ENCODE measurements at places on chromosomes 1 and 21.

DNA sequence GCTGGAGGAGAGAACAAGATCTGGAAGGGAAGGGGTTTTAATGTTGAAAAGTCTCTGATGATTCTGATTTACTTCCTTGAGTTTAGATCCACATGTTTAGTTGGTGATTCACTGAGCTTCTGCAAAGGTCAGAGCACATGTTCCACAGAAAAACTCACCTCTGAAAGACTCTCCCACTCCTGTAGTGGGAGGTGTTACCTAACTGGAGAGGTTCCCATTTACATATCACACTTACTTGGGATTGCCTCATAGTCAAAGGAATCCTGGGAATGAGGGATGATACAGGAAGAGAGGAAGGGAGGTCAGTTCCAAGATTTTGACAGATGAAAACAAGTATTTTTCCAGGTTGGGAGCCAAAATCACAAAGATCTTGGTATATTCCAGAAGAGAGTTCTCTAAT lies 2.7 kb upstream of the NTNG1 start:
- no peak for DNase-seq

DNA sequence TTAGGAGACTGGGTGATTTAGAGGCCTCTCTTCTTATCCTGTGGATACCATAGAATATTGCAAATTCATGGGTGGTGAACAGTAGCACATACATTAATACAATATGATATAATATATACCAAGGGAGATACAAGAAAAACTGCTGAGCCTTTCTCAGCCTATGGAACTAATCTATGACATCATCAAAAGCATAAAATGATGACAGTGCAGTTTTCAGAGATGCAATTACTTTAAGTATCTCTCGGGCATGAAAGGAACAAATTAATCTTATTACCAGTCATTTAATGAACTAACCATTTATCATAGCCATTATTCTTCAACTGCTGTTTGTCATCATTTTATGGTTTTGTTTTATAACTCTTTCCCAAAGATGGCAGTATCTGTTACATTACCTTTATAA lies 3.5 kb downstream of the CHODL start:
- no peak for DNase-seq

DNA sequence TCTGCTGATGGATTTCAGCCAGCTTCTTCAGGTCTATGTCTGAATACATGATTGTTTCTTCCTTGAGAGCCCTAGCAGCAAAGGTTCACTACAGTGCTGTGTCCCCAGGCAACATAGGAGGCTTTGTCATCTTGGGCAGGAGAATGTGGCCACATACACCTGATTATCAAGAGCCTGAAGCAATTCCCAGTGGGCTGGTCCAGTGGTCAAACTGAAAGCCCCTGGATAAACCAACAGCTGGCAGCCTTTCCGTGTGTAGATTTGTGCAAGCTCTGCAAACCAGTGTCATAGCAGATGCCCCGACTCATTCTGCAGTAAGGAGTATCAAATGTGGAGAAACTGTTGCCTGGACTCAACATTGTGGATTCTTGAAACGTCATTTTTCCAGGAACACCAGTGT lies 2.3 kb upstream of the GIPC2 start:
- no peak for DNase-seq

GRCh38 chr1:34272152-34272551 lies 95.4 kb downstream of the C1orf94 start:
- DNase-seq = no peak

GRCh38 chr1:86441581-86441980 lies 17.6 kb downstream of the CLCA2 start:
- DNase-seq = no peak

DNA sequence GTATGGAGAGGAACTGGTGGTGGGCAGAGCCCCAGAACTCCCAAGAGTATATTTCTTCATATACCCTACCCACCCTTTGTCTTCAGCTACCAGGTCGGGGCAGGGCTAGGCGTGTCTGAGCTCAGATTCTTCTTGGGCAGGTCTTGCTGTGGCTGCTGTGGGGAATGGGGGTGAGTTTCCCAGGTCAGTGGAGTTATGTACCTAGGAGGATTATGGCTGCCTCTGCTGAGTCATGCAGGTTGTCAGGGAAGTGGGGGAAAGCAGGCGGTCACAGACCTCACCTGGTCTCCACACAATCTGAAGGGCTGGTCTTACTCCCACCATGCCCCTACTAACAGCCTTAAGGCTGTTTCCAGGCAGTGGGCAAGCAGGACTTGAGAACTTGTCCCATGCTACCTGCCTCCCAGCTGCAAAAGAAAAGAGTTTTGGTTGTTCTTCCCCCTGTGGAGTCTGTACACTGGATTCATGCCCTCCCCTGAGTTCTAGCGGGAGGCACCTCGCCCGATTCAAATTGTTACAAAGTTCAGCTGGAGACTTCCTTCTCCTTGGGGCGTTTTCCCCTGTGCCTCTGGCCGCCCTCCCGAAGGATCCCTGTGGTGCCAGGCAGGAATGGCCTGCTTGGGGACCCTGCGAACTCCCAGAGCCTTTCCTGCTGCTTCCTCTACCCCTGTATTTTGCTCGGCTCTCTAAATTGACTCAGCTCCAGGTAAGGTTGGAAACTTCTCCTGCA lies 58.6 kb downstream of the NPHS2 start:
- no peak for DNase-seq

DNA sequence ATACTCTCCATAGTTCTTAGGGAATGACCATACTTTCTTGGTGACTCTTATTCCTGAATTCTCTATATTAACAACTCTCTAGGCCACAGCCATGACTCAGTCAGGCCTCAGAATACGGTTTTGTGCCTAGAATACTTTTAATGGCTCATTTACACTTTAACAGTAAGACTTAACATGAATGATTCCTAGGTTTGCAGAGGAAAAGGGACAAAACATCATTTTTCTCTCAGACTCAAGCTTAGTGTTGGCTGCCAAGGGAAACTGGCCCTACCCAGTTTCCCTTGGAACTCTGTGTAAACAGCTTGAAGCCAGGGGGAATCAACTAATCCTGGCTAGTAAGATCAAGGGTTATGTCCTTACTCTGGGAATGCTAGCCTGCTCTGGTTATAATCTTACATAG lies 164.9 kb upstream of the PKN2 start:
- DNase-seq = no peak

DNA sequence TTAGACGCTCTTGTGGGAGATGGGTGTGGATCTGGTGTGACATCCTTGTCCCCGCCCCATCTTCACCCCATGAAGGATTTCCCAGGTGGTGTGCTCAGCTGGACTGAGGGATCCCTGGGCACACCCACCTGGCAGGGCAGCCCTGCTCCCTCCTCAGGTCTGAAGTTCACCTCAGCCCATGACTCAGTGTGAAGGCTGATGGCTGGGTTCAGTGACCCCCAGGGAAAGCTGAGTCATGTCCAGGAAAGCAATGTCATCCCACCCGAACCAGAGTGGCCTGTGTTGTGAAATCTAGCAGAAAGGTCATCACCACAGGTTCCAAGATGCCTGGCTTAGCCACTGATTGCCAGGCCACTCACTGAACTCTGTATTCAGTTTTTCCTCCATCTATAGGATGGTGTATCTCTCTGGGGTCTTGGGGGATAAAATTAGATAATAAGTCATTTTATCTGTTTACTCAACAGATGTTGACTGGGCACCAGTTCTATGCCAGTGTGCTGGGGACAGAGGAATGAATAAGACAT lies 97.7 kb upstream of the JUN start:
- no peak for DNase-seq

DNA sequence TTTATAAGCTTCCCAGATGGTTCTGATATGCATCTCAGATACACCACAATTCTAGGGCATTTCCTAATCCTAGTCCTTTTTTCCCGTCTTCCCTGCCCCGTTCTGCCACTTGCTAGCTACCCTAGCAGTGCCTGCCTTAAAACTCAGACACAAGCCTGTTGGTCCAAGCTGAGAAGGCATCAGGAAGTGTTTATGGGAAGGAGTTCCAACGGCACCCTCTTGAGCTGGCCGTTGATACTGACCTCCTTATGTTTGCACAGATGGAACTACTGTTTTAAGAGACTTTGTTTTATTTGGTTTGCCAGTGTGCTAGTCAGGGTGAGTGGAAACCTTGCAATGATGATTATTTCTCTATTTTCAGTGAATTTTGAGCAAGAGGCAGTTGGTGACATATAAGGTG lies 67.2 kb downstream of the UCK2 start:
- no peak for DNase-seq

DNA sequence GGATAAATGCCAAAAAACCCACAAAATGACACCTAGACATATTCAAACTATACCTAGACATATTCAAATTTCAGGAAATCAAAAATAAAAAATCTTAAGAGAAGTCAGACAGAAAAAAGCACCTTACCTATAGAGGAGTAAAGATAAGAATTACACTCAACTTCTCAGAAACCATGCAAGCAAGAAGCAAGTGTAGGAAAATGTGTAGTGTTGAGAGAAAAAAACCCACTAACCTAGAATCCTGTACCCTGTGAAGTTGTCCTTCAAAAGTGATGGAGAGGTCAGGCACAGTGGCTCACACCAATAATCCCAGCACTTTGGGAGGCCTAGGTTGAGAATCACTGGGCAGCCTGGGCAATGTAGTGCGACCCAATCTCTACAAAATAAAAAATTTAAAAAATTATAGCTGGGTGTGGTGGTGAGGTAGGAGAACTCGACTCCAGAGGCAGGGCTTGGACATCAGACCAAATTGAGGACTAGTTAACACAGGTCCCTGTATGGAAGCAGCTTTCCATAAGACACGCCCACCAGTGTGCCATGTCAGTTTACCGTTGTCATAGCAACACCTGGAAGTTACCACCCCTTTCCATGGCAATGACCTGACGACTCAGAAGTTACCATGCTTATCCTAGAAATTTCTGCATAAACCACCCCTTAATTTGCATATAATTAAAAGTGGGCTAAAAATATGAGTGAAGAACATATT lies 20.7 kb downstream of the PDIK1L start:
- DNase-seq = no peak

- DNase-seq = no peak
Observed at GRCh38 chr1:194568610-194569009, 1382.2 kb upstream of the B3GALT2 start.

DNA sequence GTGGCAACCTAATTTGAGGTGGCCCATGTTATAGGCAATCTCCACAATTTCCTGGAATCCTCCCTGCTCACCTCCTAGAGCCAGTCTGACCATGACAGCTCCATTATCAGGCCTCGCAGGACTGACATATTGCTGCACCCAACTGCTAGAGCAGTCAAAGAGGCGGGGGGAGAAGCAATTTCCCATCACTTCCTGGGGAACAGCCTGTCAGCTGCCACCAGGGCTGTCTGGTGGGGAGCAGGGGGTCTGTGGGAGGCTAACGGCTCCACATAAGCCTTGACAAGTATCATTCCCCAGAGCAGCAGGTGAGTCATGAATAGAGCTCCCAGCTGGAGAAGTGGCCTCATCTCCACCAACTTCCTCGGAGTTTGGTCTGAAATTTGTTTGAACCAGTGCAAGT lies 322.9 kb downstream of the MATN1 start:
- DNase-seq = no peak

GRCh38 chr1:22587247-22587646 lies 24.0 kb downstream of the EPHA8 start:
- no peak for DNase-seq

DNA sequence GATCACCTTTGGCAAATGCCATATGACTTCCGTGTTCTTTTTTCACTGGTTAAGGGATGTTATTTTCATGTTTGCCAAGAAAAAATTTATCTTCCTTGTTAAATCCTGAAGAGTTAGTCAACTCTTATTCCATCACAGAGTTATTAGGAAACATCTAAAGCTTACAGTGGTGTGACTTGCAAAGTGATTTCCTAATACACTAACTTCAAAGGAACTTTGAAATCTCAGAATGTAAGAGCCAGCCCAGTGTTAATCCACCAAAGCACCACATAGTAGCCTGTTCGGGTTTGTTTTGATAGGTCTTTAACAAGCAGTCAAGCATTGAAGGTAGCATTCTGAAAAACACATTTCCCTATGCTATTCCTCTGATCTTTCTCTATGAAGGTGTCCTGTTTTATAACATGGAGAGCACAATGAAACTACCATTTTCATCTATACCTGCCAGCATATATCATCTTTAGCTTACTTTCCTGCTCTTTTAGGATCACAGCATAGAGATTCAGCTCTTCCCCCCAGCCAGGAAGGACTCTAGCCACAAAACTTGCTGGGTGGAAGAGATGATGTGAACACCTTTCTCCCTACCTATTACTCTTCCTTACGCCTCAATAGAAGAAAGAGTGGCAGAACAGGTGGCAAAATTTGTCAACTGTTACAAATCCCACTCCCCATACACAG lies 82.4 kb upstream of the MAGI3 start:
- DNase-seq = no peak

- no peak for DNase-seq
Observed at GRCh38 chr1:60265560-60266535, 192.3 kb upstream of the C1orf87 start.

GRCh38 chr1:75133750-75134646 lies at the start of gene LHX8:
LHX8 (plus strand) TSS chr1:75134388; CDS start chr1:75136615, 2,227 bp downstream.
- no peak for DNase-seq

DNA sequence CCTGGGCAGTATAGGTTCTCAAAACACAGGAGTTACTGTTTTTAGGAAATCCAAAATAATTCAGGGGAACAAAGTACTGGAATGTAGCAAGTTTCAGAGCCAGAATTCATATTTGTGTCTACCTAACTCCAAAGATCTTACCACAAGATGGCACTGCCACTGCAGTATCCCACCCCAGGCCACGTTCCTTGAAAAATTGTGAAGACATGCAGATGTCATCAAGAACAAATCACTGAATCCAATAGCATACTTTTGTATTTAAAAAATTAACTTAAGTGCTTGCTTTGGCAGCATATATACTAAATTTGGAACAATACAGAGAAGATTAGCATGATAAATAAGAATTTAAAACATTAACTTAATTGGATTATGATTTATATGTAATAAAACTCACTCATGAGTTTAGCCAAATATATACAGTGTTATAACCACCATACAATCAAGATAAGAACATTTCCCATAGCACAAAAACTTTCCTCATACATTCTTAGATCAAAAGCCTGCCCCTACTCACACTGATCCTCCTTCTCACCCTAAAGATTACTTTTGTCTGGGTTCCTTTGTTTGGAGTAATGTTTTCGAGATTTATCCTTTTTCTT lies 209.9 kb downstream of the FAF1 start:
- no peak for DNase-seq

GRCh38 chr1:151556052-151556451 lies 15.9 kb downstream of the TUFT1 start:
- DNase-seq = no peak

DNA sequence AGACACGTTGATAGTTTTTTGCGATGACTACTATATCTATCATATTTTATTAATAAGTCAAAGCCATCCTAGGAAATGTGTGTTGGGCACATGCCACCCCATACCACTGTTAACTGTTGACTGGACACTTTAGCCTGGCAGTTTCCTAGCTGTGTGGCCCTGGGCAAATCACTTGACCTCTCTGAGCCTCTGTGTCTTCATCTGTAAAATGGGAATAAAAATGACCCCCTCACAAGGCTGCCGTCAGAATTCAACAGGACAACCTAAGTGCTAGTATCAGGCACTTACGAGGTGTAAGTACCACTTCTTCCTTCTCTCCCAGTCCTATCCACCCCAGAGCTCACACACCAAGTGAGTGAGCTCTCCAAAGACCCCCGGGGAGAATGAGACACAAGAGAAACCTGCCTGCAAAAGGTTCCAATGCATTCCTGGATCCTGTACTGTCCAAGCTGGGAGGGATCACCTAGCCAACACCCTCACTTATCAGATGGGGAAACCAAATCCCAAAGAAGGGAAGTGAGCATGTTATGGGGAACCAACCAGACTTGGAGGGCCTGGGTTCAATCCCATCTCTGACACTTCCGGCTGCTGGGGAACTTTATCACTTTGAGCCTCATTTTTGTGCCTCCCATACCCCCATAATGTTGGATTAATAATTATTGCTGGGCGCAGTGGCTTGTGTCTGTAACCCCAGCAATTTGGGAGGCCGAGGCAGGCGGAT lies 24.9 kb downstream of the HSPG2 start:
- DNase-seq = no peak

Measured in stimulated activated CD8-positive, alpha-beta memory T cell treated with anti-CD3 and anti-CD28 coated beads, Interleukin-7, amount 100 ng/mL, for 1 hour (primary cell).